ENCODE measurements at places on chromosomes 5 and 9.

- DNase-seq, result no peak
These were observed 21.8 kb upstream of the ANKH start for GRCh38 chr5:14893381-14893780.

- DNase-seq, result no peak
These were observed 24.7 kb upstream of the TNC start for GRCh38 chr9:115142517-115143270.

GRCh38 chr5:55136521-55136920 lies 23.4 kb upstream of the GPX8 start:
- no peak for DNase-seq

DNA sequence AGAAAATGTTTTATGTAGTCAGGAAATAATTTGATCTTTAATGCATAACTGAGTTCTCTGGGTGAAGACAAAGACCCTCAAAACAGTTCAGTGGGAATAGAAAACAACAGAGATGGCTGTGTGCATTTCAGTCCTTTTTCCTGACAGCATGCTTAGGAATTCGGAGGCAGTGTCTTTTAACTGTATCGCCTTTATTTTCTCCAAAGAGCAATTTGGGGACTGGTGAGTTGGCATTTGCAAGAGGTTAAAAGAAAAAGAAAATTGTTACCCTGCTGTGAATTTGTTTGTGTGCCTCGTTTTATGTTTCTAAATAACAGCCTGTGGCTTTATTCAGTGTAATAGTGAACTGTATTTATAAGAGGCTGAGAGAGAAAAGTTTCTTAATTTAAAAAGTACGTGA lies 227.8 kb upstream of the DMAC1 start:
- DNase-seq, result no peak

GRCh38 chr5:10077791-10078545 lies 171.7 kb downstream of the ATPSCKMT start:
- no peak for DNase-seq

- DNase-seq, result peak; percentile 84
These were observed 153.2 kb upstream of the C9orf72 start for GRCh38 chr9:27726244-27727081.

DNA sequence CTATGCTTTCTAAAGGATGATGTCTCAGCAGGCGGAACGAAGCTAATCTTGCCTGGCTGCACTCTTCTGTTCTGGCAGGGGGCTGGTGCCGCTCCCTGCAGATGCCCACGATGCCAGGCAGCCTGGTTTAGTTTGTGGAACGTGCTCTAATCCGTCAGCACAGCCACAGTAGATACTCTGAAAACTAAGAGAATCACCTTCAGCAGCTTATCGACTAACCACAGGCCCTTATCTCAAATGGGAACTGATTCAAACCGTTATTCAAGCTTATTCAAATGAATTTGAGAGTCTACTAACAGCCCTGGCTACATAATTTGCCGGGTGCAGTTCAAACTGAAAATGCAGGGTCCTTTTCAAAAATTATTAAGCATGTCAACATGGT lies 246.6 kb upstream of the ANKRD55 start:
- DNase-seq, result no peak

GRCh38 chr9:94655739-94656138 lies 16.4 kb upstream of the FBP1 start:
- peak; percentile 22 for DNase-seq

DNA sequence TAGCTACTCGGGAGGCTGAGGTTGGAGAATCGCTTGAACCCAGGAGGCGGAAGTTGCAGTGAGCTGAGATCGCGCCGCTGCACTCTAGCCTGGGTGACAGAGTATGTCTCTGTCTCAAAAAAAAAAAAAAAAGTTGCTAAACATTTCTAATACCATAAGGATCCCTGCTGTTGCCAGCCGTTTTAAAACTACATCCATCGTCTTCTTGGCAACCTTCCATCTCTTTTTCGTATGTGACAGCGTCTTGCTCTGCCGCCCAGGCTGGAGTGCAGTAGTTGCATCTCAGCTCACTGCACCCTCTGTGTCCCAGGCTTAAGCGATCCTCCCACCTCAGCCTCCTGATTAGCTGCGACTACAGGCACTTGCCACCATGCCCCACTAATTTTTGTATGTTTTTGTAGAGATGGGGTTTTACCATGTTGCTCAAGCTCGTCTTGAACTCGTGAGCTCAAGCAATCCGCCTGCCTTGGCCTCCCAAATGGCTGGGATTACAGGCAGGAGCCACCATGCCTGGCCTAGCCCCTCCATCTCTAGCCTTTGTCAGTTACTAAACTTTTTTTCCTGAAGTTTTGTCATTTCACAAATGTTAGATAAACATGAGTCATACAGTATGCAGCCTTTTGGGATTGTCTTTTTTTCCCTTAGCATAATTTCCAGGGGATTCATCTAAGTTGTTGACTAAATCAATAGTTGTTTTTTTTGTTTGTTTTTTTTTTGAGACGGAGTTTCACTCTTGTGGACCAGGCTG lies 13.5 kb downstream of the NSD1 start:
- DNase-seq, result no peak

GRCh38 chr5:132419502-132420468 lies 50.3 kb downstream of the SLC22A5 start:
- DNase-seq, result peak; percentile 84

GRCh38 chr9:17723656-17724055 lies 144.8 kb downstream of the SH3GL2 start:
- DNase-seq, result no peak

- DNase-seq, result no peak
These were observed 789 bp downstream of the SEMA6A start for GRCh38 chr5:116573702-116574366.

- no peak for DNase-seq
These were observed 85.6 kb downstream of the SLC28A3 start for GRCh38 chr9:84254972-84255371.

DNA sequence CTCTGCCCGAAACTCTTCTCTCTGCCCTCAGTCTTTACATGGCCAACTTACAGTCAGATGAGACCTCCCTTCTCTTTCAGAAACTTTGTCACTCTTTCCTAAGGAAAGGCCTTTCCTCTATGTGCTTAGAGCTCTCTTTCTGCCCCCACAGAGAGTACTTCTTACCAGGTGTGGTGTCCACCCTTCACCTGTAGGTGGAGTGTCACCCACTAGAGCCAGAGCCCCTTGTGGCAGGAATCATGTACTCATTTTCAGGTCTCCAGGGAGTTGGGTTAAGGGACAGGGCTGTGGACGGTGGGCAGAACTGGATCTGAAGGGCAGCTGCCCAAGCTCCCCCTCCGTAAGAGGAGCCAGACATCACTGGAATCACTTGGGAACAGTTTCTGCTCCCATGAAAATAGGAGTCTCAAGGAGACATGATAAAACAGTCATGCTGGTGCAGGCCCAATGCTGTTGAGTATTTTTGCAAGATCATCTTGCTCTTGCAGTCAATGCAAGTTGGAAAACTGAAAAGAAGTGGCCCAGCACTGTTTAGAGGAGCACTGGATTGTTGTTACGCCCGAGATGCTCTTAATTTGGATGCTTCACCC lies 436.7 kb downstream of the ZSWIM6 start:
- peak; percentile 41 for DNase-seq

DNA sequence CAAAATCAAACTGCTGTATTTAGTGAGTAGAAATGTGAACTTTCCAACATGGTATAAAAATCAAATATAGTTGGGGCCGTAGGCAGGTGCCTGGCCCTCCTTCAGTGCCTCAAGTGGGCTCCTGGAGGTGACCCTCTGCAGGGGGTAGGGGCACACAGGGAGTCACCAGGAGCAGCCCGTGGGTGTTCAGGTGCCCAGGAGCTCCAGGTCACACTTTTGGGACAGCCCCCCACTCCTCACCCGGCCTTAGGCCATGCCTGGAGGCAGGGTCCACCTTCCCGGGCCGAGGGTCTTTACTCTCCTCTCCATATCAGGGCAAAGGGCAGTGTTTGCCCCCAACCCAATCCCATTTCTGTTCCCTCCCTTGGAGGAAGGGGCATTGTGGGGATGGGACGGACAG lies 108.0 kb upstream of the MTAP start:
- no peak for DNase-seq

GRCh38 chr9:130243015-130243881 lies 22.3 kb upstream of the HMCN2 start:
- DNase-seq, result peak; percentile 68

DNA sequence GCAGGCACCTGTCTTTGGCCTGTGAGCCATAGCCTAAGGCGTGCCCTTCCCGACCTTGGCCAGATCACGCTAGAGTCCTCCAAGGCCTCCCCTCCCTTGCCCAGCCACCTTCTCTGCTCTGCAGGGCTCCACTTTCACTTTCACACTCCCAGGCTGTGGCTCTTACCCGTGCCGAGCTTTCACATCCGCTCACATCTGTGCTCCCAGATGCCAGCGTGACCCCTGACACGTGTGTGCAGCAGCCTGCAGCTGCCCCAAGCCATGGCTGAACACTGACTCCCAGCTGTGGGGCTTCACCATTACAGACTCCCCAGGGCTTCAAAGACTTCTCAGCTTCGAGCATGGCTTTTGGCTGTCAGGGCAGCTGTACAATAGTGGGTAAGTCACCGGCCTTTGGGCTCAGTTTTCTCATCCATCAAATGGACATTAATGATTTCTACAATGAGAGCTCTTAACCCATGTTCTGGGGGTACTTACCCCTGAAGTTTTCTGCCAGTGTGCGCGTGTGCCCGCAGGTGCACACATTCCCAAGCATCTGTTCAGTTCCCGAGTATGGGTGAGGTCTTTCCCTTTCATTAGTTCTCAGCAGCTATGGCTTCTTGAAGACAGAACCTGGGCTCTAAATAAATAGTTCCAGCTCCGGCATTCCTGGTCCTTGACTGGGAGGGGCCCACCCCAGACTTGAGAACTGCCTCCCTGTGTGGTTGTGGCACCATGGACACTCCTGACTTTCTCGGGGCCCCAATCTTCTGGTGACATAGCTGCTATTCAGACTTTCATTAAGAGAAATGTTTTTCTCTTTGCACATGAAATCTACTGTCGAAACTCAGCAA lies 118.6 kb downstream of the RGS3 start:
- DNase-seq, result peak; percentile 57

GRCh38 chr5:95241-95980 lies 3.4 kb downstream of the PLEKHG4B start:
- DNase-seq, result no peak

DNA sequence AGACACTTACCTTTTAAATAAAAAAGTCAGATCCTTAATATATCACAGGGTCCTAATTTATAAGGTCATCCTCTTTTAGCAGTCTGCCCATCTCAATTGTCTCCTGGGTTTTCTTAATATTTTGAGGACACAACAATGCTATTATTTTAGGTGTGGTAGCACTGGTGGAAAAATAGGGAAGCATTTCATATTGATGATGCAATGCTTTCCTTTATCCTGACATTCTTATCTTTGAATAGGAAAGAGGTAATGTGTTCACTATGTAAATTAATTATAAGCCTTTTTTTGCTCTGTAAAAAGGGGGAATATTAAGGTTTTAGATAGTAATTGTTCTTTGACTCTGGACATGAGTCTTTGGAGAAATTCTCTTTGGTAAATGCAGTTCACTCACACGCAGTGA lies 164.7 kb downstream of the YTHDC2 start:
- DNase-seq, result no peak

- DNase-seq, result no peak
These were observed 18.4 kb downstream of the OGN start for GRCh38 chr9:92385953-92386352.

DNA sequence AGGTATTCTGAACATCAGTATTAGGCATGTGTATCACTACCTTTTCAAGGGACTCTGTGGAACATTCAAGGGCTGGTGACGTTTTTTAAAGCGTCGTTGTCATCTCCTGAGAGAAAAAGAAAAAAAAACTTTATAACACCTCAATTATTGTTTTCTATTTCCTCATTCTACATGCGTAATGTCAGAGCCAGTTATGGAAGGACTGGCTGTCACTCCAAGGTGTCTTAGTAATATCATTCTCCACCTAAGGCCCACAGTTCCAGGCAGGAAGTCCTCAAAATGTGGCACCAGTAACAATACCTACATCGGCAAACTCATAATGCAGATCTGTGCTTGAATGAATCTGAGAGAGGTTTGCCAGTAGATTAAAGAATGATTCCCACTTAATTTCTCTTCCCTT lies 210.2 kb downstream of the SAXO1 start:
- no peak for DNase-seq
